Activated T-helper 1 cell treated with anti-CD3 and anti-CD28 coated beads, Interleukin-2, amount 50 U/mL, for 16 hours (primary cell): ENCODE measurements at places on chromosomes 1 and 21.

- no peak for DNase-seq
Observed at GRCh38 chr1:6129313-6129712, 50.8 kb downstream of the CHD5 start.

GRCh38 chr1:43414634-43415223, 25.0 kb downstream of the SZT2 start:
- peak; percentile 24 for DNase-seq

DNA sequence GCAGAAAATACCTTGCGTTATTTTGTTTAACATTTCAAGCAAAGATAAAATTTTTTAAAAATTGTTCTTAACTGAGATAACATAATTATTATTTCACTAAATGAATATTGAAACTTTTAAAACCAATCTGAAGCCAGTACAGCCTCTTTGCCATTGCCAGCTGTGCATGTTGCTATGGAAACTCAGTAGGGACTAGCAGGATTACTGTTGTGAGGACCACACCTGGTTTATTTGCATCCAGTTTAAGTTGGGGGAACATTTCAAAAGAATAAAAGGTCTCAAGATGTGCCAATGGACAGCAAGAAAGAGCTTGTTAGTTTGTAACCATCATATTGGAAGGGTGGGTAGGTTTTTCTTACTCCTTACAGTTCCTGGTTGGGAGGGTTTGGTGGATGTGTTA, 80.7 kb downstream of the POU2F1 start:
- DNase-seq: no peak

DNA sequence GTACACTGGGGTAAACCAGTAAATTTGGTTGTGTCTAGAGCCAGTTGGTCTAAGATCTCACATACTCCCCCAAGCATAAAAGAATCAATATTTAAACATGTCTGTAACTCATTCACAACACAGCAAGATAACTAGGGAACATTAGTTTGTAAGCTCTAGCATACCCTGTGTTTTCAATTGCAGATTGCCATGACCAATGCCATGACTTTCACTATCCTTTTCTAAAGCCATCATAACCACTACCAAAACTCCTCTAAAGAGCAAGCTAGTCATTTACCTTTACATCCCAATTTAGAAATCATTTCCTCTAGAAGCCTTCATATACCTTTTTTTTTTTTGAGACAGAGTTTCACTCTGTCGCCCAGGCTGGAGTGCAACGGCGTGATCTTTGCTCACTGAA, 56.5 kb upstream of the PLA2G4A start:
- DNase-seq: no peak

GRCh38 chr21:46410516-46410915, 48.2 kb upstream of the DIP2A start:
- DNase-seq: no peak

DNA sequence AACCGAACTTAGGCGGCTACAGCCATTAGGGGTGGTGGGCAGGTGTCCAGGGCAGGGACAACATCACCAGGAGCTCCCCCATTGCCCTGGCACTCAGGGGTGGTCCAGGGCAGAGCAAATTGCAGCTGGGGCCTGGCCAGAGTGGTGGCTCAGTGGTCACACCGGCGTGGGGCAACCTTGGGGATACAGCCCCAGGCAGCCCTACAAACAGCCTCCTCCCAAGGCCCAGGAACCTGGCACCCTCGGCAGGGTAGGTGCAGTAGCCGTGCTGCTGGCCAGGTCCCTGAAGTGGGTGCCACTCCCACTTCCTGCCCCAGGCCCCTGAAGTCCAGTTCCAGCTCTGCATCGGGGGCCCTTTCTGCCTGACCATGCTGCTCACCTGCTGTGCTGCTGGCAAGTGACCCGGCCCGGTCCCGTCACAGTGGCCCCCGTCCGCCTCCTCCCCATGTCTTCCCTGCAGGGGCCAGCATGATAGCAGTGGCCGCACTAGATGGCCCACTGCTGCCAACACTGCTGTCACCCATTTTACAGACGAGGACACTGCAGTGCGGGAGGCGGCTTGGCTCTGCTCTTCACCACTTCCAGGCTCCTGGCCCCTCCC, 712.8 kb downstream of the MATN1 start:
- DNase-seq: no peak

DNA sequence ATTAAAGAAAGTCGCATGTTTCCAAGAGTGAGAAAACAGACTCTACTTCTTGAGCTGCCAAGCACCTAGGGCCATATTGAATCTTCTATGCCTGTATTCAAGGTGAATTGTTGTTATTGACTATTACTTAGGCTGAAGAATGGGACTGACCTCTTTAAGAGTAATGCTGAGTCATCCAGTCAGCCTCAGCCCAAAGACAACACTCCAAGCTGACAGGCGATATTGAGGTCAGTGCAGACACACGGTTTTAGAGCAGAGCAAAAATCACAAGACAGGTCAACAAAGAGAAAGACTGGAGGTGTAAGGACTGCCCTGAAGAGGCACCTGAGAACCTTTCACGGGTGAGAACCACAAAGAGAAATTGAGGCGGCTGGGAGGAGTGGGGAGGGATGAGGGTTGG, 146.9 kb downstream of the MIS18A start:
- no peak for DNase-seq

DNA sequence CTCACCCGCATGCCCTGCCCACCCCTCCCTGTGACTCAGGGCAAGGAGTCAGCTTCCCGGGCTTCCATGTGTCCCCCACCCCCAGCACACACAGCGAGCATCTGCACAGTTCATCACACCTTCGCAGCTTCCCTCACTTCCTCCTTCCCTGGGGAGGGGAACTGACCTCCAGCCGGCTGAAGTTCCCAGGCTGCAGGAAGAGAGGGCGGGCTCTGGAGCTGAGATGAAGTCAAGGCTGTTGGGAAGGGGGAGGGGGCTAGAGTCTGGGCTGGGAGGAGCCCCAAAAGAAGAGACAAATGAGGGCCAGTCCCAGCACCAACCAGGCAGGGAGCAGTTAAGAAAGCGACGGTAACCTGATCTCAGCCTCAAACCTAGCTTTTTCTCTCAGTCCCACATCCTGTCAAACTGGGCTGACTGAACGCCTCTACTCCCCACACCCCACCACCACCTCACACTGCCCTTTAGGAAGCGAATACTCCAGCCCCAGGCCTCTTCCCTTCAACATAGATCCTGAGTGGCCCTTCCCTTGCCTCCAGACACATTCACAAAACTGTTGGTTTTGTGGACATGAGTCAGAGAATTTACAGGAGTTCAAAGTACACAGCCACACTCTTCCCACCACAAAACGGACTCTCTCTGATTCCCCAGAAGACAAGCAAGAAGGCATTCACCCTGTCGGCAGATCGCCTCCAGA, 1.8 kb downstream of the RHOC start:
- DNase-seq: peak; percentile 5

GRCh38 chr1:53256511-53257453, 18.5 kb upstream of the MAGOH start:
- DNase-seq: no peak

- DNase-seq: no peak
Observed at GRCh38 chr1:30737357-30738039, 14.1 kb upstream of the MATN1 start.

GRCh38 chr1:222644636-222644980, 26.7 kb downstream of the MIA3 start:
- no peak for DNase-seq

DNA sequence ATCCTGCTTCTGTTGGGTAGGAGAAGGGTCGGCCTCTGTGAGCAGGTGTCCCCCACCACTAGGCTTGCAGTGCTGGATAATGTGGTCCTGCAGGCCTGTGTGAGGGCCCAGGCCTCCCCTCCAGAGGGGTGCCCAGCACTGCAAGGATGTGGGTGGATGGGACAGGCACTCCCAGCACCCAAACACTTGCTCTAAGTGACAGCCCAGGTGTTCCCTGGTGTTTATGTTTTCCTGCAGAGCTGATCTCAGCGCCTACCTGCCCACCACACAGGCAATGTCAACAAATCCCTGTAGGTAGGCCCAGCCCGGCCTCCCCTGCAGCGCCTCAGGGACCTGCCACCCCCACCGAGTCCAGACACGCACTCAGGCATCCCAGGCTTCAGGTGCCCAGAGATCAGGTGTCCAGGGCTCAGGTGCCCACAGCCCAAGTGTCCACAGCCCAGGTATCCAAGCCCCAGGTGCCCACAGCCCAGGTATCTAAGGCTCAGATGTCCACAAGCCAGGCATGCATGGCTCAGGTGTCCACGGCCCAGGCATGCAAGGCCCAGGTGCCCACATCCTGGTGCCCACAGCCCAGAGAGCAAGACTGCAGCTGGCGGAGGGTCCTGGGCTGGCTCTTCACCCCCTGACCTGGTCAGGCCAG, 59.2 kb downstream of the WNT9A start:
- DNase-seq: no peak

- DNase-seq: no peak
Observed at GRCh38 chr1:201348211-201348566, 29.3 kb downstream of the TNNT2 start.

GRCh38 chr1:43953361-43953760, 6.6 kb downstream of the IPO13 start:
- DNase-seq: no peak

- no peak for DNase-seq
Observed at GRCh38 chr1:171484760-171485374, 463 bp upstream of the PRRC2C start.

DNA sequence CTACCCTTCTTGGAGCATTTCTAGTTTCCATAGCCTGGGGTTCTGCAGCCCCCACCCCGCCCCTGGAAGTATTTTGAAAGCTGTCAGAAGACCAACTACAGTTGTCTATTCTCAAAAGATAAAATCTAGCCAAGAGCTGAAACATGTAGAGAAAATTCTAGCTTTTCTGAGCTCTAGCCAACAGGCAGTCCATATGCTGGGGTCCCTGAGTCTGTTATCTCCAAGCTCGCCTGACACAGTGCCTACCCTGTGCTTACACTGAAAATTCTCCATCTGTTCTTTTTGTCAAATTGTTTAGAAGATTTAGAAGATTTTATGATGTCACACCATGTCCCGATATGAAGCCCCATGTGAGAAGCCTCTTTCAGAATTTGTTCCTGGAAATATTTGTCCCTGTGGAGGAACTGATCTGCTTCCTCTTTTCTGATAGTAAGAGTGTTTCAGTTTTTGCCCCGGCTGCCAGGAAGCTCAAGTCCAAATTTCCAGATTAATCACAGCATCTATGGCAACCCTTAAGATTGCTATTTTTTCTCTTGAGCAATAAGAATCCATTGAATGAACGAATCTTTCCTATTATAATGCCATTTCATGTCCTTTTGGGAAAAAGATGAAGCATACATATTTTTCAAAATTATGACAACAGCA, 23.7 kb upstream of the CSF3R start:
- no peak for DNase-seq

- DNase-seq: peak; percentile 41
Observed at GRCh38 chr1:47179017-47179987, 10.5 kb downstream of the PDZK1IP1 start.
